Activated naive CD8-positive, alpha-beta T cell treated with anti-CD3 and anti-CD28 coated beads, Interleukin-2, amount 10 ng/mL, durations not matched to agents 7 days and 5 days (primary cell): ENCODE measurements at places on chromosomes 1 and 21. TPM values are rescaled to one million over a fixed set of nuclear protein-coding genes. Genes with fewer than 3 reads are reported as not detected.

CSF3R gene
- 0.17 TPM for total RNA-seq

INKA2 gene
- 2.0 TPM for total RNA-seq

SLC25A34 gene
- total RNA-seq, result 2.7 TPM

ATAD3C gene
- total RNA-seq, result 1.0 TPM

EDEM3 gene
- 18.8 TPM for total RNA-seq

CD1E gene
- total RNA-seq, result not detected

GPATCH3 gene
- 19.6 TPM for total RNA-seq

TMEM200B gene
- total RNA-seq, result not detected
